ENCODE measurements at places on chromosomes 11 and 22.
A peak's percentile ranks its signal among the peaks of the same experiment; 100 is the strongest.

GRCh38 chr11:112831969-112832766 is 129.1 kb upstream of the NCAM1 start:
- DNase-seq: no peak

- DNase-seq: no peak
Observed at GRCh38 chr11:120025606-120026335, 112.1 kb downstream of the TRIM29 start.

- DNase-seq: no peak
Observed at GRCh38 chr22:37519268-37520195, at the start of gene CARD10. TSS of gene CARD10 (minus strand) at chr22:37519415. CDS start at chr22:37519200, 215 bp downstream.

- no peak for DNase-seq
Observed at GRCh38 chr11:118437208-118438125, 1.2 kb downstream of the KMT2A start.

- no peak for DNase-seq
Observed at GRCh38 chr11:131977854-131978253, 607.4 kb downstream of the NTM start.

DNA sequence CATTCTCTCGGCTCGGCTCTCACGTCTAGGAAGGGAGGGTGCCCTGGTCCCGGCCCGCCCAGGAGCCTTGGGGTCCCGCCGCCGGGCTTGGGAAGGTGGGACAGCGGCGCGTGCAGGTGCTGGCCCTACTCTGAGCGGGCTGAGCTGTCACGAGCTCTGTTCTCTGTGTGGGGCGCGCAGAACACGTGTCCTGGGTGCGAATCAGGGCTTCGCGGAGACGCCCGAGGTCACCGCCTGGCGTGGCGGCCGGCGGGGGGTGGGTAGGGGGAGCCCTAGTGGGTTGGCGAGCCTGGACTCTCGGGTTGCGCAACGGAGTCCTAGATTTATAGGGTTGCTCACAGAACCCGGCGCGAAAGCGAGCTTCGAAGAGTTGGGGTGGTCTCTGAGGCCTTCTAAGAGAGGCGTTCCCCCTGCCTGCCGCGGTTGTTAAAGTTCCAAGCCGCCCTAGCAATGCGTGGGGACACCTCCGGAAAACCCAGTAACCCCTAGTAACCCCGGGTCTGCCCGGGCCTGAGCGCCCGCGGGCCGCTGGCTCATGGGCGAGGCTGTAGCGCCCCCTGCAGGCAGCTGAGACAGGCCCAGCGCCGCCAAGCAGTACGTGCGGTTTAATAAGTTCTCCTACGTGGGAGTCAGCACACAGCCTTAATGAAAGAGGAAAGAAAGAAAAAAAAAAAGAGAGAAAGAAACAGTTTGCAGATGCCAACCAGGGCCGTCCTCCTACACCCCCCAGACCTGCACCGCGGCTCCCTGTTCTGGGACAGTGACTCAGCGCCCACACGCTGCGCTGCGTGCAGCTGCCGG is 2.7 kb downstream of the ADM start:
- peak; percentile 75 for DNase-seq

GRCh38 chr11:35391922-35392688 is 27.3 kb downstream of the SLC1A2 start:
- DNase-seq: peak; percentile 69
